ENCODE measurements at places on chromosomes 6 and 20.

DNA sequence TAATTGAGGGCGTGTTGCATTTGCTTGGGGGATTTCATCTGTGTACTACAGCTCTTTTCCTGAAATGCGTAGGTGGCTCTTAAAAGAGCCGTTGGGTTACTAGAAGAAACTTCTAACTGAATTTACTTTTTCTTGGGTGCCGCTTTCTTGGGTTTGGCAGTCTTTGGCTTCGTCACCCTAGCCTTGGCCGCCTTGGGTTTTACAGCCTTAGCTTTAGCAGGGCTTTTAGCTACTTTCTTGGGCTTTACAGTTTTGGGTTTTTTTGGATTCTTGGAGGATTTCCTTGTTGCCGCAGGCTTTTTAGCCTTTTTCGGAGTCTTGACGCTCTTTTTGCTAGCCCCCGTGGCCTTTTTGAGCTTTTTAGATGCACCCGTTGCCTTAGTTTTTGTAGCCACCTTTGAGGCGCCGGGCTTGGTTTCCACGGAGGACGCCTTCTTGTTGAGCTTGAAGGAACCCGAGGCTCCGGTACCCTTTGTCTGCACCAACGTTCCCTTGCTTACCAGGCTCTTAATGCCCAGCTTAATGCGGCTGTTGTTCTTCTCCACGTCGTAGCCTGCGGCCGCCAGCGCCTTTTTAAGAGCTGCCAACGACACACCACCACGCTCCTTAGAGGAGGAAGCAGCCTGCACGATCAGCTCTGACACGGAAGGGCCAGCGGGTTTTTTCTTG lies 54.5 kb downstream of the TRIM38 start:
- no peak for DNase-seq

- peak; percentile 74 for DNase-seq
Measured at GRCh38 chr20:63682384-63683139, 13.9 kb upstream of the TNFRSF6B start.

GRCh38 chr20:55415567-55416142 lies 589.7 kb downstream of the CBLN4 start:
- no peak for DNase-seq

GRCh38 chr6:163707387-163708355 lies 293.2 kb downstream of the QKI start:
- DNase-seq: no peak

DNA sequence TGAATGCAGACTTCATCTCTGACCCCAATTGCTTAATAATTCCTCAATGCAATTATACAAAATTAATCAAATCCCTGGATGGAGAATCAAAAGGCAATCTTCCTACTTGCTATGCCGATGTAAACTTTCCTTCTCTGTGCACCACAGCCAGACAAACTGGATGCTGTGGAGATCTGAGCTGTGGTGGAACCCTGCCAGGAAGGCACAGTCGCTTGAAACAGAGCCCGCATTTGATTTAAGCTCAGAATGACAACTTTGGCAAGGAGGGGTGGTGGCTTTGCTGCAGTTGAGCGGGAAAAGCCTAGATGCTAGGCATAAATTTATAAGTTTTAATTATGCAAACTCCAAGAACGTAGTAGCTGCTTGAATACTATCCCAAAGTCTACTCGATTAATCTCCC lies 190.8 kb downstream of the MTFR2 start:
- no peak for DNase-seq

DNA sequence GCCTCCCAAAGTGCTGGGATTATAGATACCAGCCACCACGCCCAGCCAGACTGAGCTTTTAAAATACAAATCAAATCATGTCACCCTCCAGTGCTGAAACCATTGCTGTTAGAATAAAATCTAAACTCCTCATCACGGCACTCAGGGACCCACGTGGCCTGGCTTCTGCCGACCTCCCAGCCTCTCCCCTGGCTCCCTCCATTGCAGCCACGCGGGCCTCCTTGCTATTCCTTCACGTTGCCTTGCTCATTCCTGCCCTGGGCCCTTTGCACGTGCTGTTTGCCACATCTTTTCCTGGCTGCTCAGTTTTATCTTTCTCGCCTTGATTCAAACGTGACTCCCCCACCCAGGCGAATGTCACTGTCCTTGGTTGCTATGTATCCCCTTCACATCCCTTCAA lies 244.6 kb downstream of the PREX1 start:
- DNase-seq: peak; percentile 17
